Activated T-cell treated with anti-CD3 and anti-CD28 coated beads for 4 hours (primary cell): ENCODE measurements at places on chromosomes 13 and 19.

DNA sequence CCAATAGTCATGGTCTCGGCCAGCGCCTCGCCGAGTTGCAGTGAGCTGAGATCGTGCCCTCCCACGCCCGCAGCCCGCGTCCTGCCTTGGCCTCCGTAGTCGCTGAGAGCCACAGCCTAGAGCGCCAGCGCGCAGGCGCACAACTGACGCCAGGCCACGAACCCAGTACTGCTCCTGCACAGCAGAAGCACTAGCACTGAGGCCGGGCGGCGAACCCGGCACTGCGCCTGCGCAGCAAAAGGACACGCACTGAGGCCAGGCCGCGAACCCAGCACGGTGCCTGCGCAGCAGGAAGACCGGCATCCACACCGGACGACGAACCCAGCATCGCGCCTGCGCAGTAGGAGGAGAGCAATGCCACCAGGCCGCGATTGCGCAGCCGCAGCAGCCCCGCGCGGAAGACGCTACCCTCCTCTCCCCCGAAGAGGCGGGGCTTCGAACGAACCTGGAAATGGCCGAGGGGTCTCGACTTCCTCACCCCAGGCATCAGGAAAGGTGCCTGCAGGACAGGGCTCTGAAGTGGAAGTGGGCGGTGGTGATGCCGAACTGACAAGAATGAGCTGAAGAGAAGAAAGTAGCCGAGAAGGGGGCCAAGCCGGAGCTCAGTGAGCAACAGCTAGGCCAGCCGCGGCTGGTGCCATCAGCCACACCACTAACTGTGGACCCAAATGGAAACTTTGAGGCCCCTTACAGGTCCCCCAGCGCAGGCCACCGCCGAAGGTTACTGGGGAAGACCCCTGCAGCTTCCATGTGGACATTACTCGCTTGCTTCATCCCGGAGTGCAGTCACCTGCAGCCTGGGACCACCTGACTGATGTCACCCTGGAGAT is 7.5 kb downstream of the F10 start:
- DNase-seq = no peak

DNA sequence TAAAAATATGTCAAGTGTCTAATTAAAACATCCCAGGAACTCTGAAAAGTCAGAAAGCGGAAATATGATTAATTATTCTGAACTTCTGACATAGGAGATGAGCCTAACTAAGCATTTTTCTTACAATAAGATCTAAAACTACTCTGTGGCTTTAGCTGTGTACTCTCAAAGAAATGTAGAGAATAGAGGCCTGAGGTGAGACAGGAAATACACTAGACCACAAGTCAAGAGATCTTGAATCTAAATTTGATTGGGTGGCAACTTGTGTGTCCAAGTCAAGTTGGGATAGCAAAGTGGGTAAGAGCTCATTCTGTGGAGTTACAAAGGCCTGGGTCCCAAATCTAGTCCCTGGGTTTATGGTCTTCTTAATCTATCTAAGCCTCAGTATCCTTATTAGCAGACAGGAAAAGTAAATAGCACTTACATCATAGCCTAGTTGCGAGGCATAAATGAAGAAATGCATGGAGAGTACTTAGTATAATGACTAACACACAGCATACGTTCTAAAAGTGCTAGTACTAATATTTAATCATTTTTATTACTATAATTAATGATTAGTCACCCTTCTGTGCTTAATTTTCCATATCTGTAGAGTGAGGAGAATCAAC is 9.4 kb upstream of the LRRC63 start:
- no peak for DNase-seq

DNA sequence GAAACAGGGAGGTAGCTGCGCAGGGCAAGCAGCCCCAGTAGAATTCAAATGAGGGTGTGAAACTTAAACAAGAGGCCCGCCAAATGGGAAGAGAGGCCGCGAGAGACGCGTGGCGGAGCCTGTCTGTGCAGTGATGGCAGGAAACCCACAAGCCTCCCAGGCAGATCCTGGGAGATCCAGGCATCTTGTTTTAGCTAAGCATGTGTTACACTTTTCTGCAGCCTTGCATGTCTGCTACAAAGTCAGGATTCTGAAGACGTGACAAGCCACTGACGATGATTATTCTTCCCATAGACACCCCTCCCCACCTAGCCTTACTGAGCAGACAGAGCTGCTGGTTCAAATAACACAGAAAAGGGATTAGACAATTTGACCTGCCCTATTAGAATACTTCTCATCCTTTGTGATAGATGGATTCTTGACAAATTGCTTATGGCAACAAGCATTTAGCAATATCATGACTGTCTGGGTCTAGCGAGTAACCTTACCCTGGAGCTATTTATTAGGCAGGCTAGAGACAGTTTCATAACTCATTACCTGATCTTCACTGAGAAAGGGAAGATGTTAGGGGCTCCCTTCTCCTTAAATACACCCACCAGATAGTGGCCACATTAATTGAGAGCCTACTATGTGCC is 185.2 kb upstream of the IRS2 start:
- DNase-seq = no peak

DNA sequence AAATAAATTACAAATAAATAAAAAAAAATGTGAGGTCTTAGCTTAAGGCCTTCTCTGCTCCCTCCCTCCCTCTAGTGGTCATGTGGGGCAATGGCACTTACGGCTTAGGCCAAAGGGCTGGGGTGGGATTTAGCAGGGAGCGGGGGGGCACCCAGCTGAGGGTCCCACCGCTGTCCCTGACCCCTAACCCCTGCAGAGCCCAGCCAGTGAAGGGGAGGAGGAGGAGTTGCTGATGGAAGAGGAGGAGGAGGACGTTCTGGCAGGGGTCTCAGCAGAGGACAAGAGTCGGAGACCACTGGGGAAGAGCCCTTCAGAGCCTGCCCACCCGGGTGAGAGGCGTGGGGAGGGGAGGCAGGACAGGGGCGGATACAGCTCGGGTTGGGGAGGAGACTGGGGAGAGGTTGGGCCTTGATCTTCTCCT is 9.3 kb downstream of the MPND start:
- DNase-seq = peak; percentile 42

DNA sequence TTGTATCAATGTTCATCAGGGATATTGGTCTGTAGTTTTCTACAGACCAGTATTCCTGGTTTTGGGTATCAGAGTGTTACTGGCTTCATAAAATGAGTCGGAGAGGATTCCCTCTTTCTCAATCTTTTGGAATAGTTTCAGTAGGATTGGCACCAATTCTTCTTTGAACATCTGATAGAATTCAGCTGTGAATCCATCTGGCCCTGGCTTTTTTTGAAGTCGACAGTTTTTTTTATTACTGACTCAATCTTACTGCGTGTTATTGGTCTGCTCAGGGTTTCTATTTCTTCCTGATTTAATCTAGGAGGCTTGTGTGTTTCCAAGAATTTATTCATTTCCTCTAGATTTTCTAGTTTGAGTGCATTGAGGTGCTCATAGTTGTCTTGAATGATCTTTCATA is 11.4 kb downstream of the TEX26 start:
- DNase-seq = no peak

- no peak for DNase-seq
These were observed 340.9 kb upstream of the SGCG start for GRCh38 chr13:22839603-22840530.

DNA sequence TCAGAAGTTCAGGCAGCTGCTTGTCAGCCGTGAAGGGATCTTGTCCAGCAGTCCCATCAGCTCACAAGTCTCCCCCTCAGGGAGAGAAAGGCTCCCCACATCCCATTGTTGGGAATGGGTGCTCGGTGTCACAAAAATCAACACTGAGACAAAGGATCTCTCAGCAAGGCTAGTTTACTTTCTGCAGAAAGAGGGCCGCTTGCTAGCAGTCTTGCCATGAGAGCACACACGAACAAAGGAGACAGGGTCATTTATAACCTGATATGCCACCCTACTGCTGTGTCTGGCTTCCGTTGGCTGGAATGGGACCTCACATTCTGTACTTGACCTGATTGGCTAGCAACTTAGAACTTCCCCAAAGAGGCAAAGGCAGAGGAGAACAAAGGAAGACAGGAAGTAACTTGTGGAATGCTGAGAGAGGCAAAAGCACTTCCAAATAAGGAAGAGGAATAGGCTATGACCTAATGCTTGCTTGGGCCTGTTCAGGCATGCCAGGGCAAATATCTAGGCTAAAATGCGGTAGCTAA is 8.7 kb upstream of the IGFL3 start:
- DNase-seq = no peak

- no peak for DNase-seq
These were observed 715.1 kb downstream of the SLITRK1 start for GRCh38 chr13:83167203-83167602.

DNA sequence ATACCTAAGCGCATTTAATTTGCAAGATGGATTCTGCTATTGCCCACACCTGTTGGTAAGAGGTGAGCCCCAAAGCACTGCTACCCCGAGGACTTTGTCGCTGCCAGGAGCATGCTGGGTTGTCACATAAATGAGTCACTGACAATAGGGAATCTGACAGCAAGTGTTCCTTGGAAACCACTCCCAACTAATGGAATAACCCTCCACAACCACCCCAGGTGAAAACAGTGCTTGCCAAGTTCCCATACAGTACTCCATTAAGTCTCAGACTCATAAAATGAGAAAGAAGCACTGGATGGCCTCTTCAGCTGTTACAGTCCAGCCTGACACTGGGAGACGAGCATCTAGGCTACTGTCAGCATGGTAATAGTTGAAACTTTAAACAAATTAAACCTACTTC is 108.6 kb downstream of the EFNB2 start:
- DNase-seq = no peak

DNA sequence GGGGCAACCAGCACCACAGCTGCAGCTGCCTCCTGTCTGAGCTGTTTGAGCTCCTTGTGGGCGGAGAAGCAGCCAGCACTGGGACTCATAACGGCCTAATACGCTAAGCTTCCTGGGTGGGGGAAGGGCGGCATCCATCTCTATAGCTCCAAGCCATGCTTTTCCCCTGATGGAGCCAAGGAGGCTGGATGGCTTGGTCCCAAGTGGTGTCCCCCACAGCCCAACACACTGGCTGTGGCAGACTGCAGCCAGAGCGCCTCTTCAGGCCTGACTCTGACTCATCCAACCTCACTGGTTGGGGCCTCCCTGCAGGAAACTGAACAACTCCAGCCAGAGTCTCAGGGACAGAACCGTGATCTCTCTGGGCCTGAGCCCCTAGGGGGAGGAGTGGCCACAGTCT is 537.3 kb downstream of the SUCLA2 start:
- no peak for DNase-seq

DNA sequence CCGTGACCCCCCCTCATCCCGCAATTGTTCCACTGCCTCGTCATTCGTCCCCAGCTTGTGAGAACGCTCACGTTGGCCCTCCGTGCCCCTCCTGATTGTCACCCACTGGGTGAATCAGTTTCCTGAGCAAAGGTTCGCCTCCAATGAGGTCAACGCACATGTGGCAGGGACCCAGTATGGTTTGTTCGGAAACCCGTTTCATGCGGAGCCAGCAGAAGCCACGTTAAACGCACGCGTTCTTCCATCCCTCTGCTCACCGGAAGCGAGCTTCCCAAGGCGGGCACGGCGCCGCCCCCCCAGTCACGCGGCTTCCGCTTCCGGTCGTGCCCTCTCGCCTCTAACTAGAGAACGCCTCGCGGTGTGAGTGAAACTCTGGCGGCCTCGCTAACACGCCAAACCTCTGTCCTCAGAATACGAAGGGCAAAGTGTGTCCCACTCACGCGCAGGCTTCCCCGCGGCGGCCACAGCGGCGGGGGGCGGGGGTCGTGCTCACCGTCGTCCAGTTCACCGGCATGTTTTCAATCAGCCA is 18.0 kb upstream of the CFAP97D2 start:
- no peak for DNase-seq

DNA sequence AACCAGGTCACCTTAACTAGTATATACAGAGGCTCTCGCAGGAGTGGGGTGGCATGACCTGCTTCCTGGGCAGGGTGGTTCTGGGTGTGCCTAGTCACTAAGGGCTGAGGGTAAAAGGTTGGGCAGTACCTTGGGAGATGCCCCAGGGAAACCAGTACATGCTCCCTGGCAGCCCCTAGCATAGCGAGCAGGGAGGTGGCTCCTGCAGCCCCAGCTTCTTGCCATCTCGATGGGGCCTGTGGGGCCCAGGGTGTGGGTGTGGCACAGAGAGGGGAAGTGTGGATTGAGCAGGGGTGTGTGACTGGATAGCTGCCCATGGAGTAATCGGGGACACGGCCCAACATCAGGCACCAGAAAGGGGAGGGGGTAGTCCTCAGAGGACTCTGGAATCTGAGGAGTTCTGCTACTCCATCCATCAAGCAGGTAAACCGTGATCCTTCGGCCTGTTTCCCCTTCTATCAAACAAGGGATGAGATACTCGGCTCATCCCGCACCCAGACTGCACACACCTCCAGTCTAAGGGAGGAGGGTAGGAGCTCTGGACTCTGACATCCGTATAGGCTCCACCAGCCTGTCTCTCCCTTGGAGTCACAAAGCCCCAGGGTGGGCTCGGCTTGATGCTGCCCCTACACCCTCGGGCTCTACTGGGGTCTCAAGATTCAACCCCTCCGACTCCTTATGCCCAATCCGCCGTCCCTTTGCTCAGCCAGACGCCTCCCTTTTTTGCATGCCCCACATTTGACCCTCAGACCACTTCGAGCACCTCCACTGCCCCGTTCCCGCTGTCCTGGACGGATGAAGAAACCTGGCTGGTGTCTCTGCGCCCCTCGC is 1.1 kb downstream of the ZBTB45 start:
- no peak for DNase-seq

GRCh38 chr13:57045826-57046546 is 94.7 kb upstream of the PRR20A start:
- DNase-seq = no peak

- DNase-seq = no peak
These were observed 157.0 kb upstream of the FNDC3A start for GRCh38 chr13:48818495-48819356.

GRCh38 chr13:99993660-99994637 is 12.4 kb downstream of the ZIC2 start:
- DNase-seq = no peak

DNA sequence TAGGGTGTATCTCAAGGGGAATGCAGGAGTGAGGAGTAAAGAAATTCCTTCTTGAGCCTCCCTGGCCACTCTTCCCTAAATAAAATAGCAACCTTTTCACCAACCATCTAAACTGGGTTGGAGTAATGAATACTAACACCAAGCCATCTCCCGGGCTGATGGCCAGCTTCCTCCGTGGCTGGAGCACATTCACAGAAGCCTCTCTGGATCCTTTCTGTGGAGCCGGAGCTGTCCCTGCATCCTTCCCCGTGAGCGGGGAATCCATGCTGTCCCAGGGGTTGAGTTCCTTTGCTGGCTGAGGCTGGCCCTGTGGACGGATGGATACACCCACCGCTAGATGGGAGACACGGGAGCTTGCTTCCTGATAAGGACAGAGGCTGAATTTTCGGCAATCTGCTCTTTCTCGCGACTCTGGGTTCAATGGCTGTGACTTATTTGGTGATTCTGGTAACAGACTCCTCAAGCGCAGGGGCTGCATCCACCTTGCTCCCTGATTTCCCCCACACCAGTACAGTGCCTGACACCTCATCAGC is 370.3 kb downstream of the ZNF536 start:
- DNase-seq = no peak

DNA sequence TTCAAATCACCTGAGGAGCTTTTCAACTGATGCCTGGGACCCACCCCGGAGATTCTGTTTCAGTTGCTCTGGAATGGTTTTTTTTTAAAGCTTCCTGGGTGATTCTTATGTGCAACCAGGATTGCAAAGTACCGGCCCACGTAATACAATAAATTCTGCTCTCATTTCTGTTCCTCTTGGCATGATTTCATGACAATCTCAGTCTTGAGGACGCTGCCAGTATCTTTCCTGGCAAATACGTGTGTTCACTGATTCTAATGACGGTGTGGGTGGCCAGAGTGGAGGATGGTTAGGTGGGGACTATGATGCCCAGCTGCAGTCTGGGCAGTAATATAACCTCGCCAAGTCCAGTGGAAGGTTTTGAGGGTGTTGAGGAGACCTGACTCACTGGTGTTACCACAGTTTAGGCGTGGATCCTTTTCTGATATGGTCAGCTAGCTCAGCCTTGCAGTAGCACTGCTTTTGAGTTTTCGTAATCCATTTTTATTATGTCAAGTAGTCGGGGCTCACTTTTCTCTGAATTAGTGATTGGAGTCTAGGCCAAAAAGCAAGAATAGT is 49.4 kb downstream of the FAM124A start:
- DNase-seq = no peak
